ENCODE measurements at places on chromosomes 5 and 9.

- H3K27ac ChIP-seq, result peak overlapping the region; percentile 88
- H3K4me1 ChIP-seq, result peaks cover 98% of the 10 kb centered on the region
Measured at GRCh38 chr9:89448381-89448780, 49.5 kb downstream of the SEMA4D start.

DNA sequence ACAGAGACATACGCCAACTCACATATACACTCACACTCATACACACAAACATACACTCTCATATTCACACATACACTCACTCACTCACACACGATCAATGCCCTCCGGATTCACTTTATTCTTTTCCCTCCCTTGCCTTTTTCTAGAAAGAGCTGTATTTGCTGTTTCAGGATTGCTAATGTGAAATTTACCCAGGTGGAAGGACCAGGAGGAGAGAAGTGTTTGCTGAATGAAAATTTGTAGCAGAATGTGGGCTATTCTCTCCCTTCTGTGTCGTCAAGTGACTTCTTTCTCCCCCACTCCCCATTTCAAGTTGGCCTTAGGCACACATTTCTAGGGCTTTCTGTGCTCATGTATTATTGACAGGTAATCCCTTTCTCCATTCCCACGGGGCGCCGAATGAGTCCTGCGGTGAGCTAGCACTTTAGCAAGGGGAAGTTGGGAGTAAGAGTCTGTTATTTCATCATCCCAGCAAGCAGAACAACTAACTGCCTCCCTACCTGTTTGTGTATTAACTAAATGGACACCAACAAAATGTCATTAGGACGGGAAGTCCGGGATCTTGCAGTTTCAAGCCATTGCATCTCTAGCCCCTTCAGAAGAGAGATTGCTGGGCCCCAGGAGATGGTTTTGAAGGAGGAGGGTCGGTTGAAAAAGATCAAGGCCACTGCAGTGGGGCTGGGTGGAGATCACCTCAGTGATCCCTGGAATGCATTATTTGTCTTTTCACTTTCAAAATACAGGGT lies 97.1 kb upstream of the TAF11L2 start:
- H3K4me1 ChIP-seq, result no peaks in the 10 kb centered on the region
- DNase-seq, result no peak
- no peak overlapping the region for H3K4me3 ChIP-seq
- H3K36me3 ChIP-seq, result no peaks in the 10 kb centered on the region
- no peak overlapping the region for H3K27ac ChIP-seq

DNA sequence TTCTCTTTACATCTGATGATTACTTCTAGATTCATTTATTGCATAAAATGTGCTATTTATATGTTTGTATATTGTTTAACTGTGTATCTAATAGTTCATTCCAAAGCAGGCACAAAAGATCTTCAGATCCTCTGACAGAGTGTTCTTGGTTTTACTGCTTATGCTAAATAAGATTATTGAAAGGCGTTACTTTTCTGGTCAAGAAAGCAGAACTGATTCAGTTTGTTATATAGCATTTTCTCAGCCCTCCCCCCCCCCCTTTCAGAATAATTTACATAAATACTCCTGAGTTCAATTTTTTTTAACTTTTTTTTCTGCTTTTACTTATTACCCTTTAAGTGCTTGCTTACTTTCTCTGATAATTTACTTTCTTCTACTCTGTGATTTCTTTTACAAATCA lies 15.4 kb downstream of the CDC42SE2 start:
- no peak for DNase-seq
- H3K4me3 ChIP-seq, result peak overlapping the region; percentile 78
- peak overlapping the region; percentile 85 for H3K27ac ChIP-seq
- no peaks in the 10 kb centered on the region for H3K27me3 ChIP-seq
- peaks cover 62% of the 10 kb centered on the region for H3K36me3 ChIP-seq
- H3K4me1 ChIP-seq, result peaks cover 89% of the 10 kb centered on the region

- DNase-seq, result no peak
- no peak overlapping the region for H3K4me3 ChIP-seq
- no peaks in the 10 kb centered on the region for H3K36me3 ChIP-seq
- H3K27me3 ChIP-seq, result no peaks in the 10 kb centered on the region
- H3K4me1 ChIP-seq, result no peaks in the 10 kb centered on the region
- no peak overlapping the region for H3K27ac ChIP-seq
Measured at GRCh38 chr5:2902186-2902585, 150.7 kb upstream of the IRX2 start.

DNA sequence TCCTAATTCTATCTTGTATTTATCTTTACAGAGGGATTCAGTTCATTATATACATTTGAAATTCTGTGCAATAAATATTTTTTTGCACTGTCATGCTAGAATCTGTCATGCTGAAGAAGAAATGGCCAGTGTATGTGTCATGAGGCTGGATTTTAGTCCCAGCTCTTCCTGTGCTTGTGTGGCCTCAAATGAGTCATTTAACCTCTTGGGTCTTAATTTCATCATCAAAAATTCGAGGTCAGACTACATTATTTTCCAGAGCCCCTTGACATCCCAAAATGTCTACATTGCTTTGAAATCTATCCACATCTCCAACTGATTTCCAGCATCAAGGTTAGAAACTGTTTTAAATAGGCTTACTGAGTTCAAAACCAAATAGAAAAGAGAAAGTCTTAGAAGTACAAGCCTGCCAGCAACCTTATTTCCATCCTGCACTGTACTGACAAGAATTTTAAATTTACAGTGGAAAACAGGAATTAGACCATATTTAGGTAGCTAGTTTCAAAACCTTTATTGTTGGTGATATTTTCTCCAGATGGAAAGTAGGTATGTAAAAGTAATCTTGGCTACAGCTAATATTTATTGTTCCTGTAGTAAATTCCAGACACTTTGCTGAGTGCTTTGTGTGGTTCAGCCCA lies 96.7 kb upstream of the MAMDC2 start:
- H3K27ac ChIP-seq, result no peak overlapping the region
- no peaks in the 10 kb centered on the region for H3K4me1 ChIP-seq
- peaks cover 6% of the 10 kb centered on the region for H3K27me3 ChIP-seq
- no peak overlapping the region for H3K4me3 ChIP-seq
- no peaks in the 10 kb centered on the region for H3K36me3 ChIP-seq
- no peak for DNase-seq

DNA sequence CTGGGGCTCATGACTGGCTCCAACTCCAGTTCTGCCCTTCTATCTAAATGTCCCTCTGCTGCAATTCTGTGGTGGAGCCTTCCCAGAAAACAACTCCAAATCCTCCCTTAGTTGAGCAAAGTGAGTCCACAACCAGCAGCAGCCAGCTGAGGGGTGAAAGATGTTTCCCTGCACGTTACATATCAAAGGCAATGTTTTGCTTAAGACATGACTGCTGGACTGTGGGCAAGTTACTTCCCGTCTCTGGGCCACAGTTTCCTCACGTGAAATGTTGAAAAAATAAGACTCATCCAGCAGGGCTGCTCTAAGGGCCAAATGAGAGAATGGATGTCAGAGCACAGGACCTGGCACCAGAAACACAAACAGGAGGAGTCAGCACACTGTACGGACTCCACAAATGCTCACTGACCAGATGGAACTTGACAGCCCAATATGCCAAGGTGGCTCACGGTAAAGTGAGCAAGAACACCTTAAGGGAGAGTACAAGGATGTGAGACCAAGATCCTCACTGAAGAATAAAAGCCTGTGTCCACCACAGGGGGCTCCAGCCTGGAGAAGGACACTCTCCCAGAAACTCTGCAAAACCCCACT lies 138.4 kb upstream of the ABCA1 start:
- no peaks in the 10 kb centered on the region for H3K36me3 ChIP-seq
- DNase-seq, result no peak
- H3K27me3 ChIP-seq, result peaks cover 2% of the 10 kb centered on the region
- peaks cover 9% of the 10 kb centered on the region for H3K4me1 ChIP-seq
- no peak overlapping the region for H3K4me3 ChIP-seq

DNA sequence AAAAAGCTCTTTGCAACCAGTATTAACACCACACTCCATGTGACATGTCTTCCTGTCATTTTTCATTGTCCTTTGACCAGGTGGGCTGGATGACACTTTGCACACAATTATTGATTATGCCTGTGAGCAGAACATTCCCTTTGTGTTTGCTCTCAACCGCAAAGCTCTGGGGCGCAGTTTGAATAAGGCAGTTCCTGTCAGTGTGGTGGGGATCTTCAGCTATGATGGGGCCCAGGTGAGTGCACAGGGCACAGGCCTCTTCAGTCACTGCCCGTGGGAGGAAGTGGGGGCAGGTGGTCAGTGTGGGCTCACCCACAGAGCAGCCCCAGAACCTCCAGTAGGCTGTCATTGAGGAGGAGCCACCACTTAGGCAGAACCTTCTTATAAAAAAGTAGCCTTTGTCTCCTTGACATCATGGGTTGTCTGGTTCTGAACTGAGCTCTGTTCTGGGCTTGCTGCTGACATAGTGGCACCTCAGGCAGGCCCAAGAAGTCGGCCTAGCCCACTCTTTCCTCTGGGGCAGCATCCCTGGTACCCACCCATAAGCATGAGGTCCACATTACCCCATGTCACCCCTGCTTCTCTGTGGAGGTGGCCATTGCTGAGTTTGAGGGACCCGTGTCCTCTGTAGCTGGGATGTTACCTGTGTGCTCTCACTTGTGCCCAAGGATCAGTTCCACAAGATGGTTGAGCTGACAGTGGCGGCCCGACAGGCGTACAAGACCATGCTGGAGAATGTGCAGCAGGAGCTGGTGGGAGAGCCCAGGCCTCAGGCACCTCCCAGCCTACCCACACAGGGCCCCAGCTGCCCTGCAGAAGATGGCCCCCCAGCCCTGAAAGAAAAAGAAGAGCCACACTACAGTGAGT lies 39.3 kb downstream of the SECISBP2 start:
- peak overlapping the region; percentile 70 for H3K27ac ChIP-seq
- H3K4me1 ChIP-seq, result peaks cover 49% of the 10 kb centered on the region
- DNase-seq, result peak; percentile 64
- peaks cover 70% of the 10 kb centered on the region for H3K36me3 ChIP-seq

DNA sequence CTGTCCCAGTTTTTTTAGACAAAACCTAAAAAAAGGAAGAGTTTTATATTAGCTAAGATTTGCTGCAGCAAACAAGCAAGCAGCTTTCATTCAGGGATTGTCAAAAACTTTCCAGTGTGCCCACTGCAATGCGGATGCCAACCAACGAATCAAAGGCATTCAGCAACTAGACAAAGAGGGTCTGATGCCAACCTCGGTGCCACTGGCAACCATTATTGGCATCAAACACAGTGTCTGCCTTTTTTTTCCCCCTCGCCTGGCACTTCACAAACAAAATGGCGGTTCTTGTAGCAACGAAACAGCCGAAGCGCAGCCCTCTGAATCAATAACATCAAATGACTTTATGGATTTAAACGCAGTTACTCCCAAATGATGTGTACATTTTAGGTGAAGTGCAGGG lies 10.4 kb downstream of the NFIB start:
- H3K27ac ChIP-seq, result no peak overlapping the region
- H3K4me1 ChIP-seq, result no peaks in the 10 kb centered on the region
- no peaks in the 10 kb centered on the region for H3K36me3 ChIP-seq
- H3K27me3 ChIP-seq, result peaks cover 8% of the 10 kb centered on the region
- no peak for DNase-seq
